ENCODE measurements at places on chromosomes 1 and 21.

- DNase-seq = no peak
These were observed 5.2 kb downstream of the ADAMTS5 start for GRCh38 chr21:26961698-26962097.

DNA sequence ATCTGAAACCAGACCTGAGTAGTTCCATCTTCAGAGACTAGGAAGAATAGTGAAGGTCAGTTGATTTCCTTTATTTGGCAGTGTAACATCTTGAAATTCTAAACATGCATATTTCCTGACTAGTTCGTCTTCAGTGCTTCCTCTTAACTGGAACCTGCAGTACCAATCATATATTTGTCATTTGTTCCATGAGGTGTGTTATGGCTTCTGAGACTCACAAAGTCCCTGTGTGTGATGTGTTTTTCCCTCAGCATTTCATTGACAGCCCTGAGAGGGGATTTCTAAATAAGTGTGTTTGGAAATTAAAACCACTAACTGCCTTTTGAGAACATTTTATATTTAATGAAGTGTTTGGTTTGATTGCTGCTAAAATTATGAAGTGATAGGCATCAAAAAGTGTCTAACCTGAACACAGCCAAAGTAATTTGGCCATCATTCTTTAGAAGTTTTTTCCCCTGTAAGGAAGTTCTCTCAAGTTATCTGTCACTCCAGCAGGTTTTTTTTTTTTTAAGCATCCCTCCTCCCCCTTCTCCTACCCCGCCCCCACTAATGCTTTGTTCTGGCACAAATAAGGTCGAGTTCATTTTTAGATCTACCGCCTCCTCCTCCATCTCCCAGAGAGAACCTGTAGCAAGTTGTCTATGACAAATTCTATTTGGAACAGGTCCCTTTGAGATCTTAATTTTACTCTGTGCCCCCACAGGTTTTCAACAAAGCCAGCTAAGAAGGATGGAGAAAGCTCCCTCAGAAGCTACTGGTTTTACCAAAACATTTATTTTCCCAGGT, 61.4 kb downstream of the TMEM200B start:
- no peak for DNase-seq

DNA sequence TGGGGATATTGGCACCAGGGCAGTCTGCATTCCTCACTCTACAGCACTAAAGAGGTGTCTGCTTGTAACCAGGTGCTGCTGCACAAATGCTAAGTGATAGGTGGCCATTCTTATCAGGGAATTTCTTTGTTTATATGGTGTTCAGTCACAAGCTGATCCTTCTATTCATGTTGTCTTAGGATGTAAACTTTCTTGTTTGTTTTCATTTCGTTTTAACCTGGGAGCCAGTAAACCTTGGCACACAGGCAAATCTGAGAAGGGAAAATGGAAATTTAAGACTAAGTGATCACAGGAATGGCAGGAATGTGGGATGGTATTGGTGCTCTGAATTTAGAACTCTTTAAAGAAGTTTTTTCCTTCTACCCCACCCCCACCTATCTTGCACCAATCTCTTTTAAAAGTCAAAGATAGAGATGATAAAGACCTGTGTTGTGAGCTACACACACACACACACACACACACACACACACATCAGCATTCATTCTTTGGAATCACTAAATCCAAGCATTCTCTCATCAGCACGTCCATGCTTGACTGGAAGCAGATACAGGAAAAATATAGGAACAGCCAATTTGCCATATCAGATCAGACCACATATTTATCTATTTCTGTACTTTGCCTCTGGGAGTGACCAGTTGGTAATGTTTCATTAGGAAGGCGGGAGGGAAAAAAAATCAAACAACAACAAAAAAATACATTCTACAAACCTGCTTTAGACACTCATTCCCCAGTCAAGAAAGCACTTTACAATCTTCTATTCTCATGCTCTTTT, 451.4 kb upstream of the ADGRL2 start:
- DNase-seq = no peak

- no peak for DNase-seq
These were observed 29.6 kb downstream of the HTR6 start for GRCh38 chr1:19694298-19694697.

DNA sequence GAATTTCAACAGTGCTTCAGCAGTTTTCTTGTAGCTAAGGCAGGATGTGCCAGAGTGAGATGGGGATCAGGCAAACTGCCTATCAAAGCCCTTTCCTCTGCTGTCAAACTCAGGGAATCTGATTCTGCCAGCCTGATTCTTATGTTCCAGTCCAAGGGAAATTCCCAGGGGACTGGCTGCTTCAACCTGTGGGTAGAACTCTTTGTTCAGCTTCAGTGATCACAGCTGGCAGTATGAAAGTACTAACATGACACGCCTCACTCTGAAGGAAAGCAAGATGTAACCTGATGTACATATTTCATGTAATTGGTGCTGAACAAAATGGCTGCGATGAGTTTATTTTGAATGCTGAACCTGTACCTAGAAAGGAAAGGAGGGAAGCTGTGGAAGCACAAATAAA, 40.1 kb upstream of the SLC5A9 start:
- DNase-seq = no peak

DNA sequence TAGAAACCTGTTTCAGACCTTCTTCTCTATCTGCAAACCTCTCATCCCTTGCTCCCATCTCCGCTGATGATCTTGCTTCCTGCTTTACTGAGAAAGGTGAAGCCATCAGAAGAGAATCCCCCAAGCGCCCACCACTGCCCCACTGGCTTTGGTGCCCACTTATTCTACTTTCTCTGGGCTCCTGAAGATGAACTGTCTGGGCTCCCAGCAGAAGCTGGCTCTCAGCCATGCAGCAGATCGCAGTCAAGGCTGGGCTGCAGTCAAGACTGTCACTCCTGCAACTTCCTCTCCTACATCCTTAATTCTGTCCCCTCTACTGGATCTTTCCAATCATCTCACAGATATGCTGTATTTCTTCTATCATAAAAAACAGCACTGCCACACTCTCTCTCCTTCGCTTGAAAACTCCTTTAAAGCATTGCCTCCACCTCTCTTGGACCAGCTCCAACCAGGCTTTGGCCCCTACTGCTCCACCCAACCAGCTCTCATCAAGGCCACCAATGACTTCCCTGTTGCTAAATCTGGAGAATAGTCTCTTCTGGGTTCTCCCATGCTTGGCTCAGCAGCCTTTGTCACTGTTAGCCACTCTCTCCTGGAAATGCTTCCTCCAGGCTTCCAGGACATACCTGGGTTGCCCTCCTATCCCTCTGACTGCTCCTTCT, 25.8 kb downstream of the TRIM62 start:
- no peak for DNase-seq

DNA sequence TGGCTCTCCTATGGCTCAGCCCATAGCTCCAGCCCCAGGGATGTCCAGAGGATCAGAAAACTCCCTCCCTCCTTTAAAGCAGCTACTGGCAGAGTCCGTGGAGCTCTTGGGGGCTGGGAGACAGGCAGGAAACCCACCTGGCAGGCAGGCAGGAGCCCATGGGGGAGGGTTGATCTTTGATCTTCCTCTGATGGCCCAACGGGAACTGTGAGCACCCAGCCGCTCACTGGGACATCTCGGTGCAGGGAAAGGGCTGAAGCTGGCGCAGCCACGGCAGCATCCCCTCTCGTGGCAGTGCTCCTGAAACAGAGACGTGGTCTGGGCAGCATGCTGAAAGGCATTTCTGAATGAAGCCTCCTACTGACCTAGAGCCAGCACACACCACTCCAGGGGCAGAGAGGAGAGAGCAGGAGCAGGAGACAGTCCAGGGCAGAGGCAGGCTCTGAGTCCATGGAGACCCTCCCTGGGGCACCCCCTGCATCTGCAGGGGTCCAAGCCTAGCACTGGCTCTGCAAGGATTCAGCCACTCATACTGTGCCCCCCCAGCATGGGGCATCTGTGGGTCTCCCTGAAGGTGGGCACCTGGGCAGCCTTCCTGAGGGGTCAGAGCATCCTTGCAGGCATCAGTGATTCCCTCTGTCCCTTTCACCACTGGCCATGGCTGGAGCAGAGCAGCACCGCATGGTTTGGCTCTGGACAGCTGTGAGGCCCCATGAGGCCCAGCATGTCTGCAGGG, 4.9 kb upstream of the SLX9 start:
- no peak for DNase-seq

GRCh38 chr21:28727809-28728208, 264.9 kb downstream of the LTN1 start:
- no peak for DNase-seq

- no peak for DNase-seq
These were observed 23.2 kb upstream of the QSOX1 start for GRCh38 chr1:180131510-180131909.

DNA sequence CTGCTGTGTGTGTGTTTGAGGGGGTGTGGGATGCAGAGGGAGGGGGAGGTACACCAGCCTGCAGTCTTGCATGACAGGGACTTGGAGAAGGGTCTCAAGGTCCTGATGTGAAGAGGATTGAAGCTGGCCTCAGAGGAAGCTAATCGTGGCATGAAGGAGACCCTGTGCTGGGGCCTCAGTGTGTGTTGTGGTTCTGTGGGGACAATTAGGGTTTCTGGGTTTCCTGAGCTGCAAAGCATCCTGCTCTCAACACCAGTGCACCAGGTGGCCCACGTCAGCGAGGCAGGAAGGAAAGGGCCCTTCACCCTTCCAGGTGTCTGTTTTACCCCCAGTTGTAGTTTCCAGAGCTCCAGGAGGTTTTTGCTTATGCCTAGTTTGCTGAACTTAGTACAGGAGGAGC, 52.8 kb downstream of the TENT5C start:
- DNase-seq = peak; percentile 81

GRCh38 chr21:39885119-39885848, 18.0 kb downstream of the PCP4 start:
- DNase-seq = no peak

DNA sequence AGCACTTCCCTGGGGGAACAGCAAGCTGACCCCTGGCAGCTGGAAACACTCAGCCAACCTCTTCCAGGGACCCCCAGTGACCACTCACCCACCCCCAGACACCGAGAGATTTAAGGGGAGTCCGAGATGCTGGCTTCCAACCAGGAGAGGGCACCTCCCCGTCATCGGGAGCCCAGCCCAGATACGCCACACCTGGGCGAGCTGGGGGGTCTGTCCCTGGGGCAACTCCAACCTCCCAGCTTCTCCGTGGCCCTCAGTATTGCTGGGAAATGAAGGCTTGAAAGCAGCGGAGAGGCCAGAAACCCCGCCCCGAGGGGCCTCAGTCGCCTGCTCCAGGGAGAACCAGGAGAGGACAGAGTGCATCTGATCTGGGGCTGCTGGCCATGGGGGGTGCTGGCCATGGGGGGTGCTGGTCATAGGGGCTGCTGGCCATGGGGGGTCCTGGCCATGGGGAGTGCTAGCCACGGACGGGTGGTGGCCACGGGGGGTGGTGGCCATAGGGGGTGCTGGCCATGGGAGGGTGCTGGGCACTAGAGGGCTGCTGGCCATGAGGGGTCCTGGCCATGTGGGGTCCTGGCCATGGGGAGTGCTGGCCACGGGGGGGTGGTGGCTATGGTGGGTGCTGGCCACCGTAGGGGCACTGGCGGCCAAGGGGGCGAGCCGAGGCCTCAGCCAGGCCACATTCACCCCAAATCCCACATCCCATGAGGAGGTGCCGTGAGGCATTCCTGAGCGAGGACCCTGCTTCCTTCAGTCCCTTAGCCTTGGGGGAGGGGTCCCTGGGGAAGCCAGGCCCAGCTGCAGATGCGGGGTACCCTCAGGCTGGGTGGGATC, 61.5 kb upstream of the TTC34 start:
- DNase-seq = no peak

DNA sequence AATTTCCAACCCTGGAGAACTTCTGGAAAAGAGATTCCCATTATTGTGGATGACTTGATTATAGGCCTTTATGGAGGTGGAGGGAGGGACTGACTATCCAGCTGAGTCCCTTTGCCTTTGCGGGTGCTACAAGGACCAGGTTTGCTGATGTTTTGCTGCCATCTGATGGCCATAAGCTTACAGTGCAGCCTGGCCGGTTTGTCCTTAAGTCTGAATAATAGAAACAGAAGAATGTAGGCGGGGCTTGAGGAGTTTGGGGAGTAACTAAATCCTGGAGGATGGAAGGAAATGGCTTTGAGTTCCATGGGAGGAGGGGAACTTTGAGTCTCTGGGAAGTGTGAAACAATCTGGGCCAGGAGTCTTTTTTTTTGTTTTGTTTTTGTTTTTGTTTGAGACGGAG, 55.7 kb upstream of the CD1D start:
- peak; percentile 75 for DNase-seq

GRCh38 chr21:45909238-45909988, 72.2 kb upstream of the COL6A1 start:
- no peak for DNase-seq

- DNase-seq = peak; percentile 66
These were observed 69.6 kb downstream of the SDCCAG8 start for GRCh38 chr1:243325305-243325890.

- DNase-seq = no peak
These were observed 20.3 kb upstream of the KAZN start for GRCh38 chr1:14578156-14578555.

GRCh38 chr1:231161667-231162296, at the start of gene TRIM67:
Gene TRIM67, plus strand, starts transcription at chr1:231162058. Its CDS starts 912 bp downstream, at chr1:231162970.
- DNase-seq = no peak

- no peak for DNase-seq
These were observed 135.5 kb downstream of the SDCCAG8 start for GRCh38 chr1:243391355-243391754.

DNA sequence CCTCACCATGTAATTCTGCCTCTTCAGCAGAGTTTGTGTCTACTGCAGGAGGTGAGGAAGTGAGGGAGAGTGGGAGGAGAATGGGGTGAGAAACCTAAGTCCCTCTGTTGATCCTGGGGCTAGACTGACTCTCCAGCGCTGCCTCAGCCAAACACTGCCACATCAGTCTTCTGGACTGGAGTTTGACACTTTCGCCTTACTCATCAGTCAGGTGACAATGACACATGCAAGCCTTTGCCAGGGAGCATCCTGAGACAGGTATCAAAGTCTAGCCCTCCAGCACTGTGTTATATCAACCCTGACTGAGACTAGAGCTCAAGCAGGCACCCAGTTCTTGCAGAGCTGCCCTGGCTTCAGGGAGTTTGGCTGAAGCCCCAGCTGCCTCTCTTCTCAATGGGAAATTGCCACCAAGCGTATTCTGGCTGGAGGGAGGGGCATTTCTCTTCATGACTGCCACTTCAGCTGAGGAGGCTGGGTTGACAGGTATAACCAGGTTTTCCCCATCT, 33.3 kb upstream of the SUCO start:
- DNase-seq = no peak

DNA sequence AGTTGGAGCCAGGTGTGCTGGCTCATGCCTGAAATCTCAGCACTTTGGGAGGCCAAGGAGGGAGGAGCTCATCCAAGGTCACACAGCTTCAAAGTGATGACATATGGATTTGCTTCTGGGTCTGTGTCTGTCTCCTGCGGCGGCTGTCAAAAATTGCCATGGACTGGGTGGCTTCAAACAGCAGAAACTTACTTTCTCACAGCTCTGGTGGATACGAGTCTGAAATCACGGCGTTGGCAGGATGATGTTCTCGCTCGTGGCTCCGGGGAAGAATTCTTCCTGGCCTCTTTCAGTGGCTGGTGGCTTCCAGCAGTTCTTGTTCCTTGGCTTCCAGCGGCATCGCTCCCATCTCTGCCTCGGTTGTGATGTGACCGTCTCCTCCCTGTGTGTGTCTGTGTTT, 314.8 kb upstream of the C1orf174 start:
- no peak for DNase-seq

- no peak for DNase-seq
These were observed 191.2 kb downstream of the GRIK1 start for GRCh38 chr21:29748391-29749167.
